Adrenal gland (tissue), 19 donors: ENCODE measurements at places on chromosomes 4 and X. TPM values are rescaled to one million over a fixed set of nuclear protein-coding genes. Genes with fewer than 3 reads are reported as not detected.
A peak's percentile ranks its signal among the peaks of the same experiment; 100 is the strongest.

Gene RPA4
- total RNA-seq = 1.8 TPM

Gene CSAG3
- not detected for total RNA-seq

Gene CSAG1
- not detected for total RNA-seq

DNA sequence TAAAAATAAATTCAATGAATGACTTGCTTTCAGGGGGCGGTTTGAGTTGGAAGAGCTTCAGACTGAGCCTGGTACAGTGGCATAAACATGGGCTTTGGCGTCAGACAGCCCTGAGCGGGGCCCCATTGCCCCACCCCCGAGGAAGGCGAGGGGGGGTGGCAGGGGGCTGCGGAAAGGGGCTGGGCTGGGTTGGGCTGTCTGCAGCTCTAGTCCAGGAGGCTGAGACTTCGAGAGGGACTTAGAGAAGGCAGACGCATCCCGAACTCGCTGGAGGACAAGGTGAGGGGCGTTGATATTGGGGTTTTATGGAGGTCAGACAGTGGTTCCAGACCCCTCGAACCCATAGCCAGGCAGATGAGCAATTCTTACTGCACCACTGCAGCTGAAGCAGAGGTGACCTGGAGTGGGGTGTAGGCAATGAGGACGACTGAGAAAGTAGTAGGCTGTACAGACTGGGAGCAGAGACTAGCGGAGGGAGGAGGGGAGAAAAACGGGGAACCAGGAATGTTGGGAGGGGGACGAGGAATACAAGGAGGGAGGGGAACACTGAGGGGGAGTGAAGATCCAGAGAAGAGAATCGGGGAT, at the start of gene MAGED2:
Gene MAGED2 (plus strand): TSS at position 222 of the 585 bp plus-strand sequence. CDS start 1,587 bp downstream, outside the sequence.
- H3K27me3 ChIP-seq = no peaks in the 10 kb centered on the region
- H3K27ac ChIP-seq = peak within 1 kb of the TSS; percentile 89
- H3K4me1 ChIP-seq = peaks cover 9% of the 10 kb centered on the region

DNA sequence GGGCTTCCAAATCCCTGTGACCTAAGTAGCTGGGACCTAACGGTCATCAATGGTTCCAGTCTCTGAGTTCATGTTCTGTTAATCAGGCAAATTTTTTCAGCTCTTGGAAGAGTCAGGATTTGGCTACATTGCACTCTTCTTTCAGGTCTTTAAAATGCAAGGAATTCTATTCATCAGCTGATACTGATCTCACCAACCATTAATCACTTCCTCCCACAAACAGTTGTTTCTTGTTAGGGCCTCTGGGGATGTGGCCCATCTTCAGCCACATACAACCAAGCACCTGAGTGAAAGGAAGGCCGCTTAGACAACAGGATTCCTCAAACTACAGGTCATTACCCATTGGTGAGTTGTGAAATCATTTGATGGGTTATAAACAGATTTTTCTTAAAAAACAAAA, 71.7 kb downstream of the FANCB start:
- no peak overlapping the region for H3K4me3 ChIP-seq
- no peak overlapping the region for H3K27ac ChIP-seq
- H3K36me3 ChIP-seq = no peaks in the 10 kb centered on the region

- no peak overlapping the region for H3K27ac ChIP-seq
- no peaks in the 10 kb centered on the region for H3K36me3 ChIP-seq
Observed at GRCh38 chrX:78237127-78237526, 90.3 kb downstream of the CYSLTR1 start.

DNA sequence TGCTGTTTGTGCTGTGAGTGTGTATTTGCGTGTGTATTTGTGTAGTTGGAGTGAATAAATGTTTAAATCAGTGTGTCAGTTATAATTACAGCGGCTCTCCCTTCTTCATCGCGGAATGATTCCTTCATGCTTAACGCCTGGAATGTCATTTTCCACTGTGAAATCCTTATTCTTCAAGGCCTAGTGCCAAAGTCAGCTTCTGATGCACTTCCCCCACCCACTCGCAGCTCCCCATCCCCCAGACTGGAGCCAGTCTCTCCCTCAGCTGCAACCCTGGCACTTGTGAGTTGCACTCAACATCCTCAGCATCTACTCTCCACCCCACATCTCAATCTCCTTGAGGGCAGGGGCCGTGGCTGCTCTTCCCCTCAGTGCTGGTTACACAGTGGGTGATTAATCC, 583.0 kb downstream of the BCOR start:
- no peaks in the 10 kb centered on the region for H3K36me3 ChIP-seq
- H3K27ac ChIP-seq = no peak overlapping the region
- H3K27me3 ChIP-seq = peaks cover 8% of the 10 kb centered on the region
- no peak overlapping the region for H3K4me3 ChIP-seq
- DNase-seq = no peak
- no peaks in the 10 kb centered on the region for H3K4me1 ChIP-seq

- DNase-seq = no peak
- no peaks in the 10 kb centered on the region for H3K36me3 ChIP-seq
- peaks cover 24% of the 10 kb centered on the region for H3K27me3 ChIP-seq
Observed at GRCh38 chrX:69291116-69291515, 125.9 kb upstream of the PJA1 start.

- no peaks in the 10 kb centered on the region for H3K36me3 ChIP-seq
- H3K4me3 ChIP-seq = no peak overlapping the region
Observed at GRCh38 chr4:153780876-153781275, 8.0 kb downstream of the SFRP2 start.

- no peaks in the 10 kb centered on the region for H3K36me3 ChIP-seq
- H3K4me3 ChIP-seq = no peak overlapping the region
- no peaks in the 10 kb centered on the region for H3K27me3 ChIP-seq
- no peak overlapping the region for H3K27ac ChIP-seq
- DNase-seq = no peak
- H3K4me1 ChIP-seq = no peaks in the 10 kb centered on the region
Observed at GRCh38 chr4:130192787-130193186, 1096.8 kb downstream of the C4orf33 start.

- peak overlapping the region; percentile 16 for H3K4me3 ChIP-seq
- H3K27me3 ChIP-seq = no peaks in the 10 kb centered on the region
- peaks cover 6% of the 10 kb centered on the region for H3K4me1 ChIP-seq
- H3K27ac ChIP-seq = no peak overlapping the region
Observed at GRCh38 chr4:825063-825970, 612 bp downstream of the CPLX1 start.

DNA sequence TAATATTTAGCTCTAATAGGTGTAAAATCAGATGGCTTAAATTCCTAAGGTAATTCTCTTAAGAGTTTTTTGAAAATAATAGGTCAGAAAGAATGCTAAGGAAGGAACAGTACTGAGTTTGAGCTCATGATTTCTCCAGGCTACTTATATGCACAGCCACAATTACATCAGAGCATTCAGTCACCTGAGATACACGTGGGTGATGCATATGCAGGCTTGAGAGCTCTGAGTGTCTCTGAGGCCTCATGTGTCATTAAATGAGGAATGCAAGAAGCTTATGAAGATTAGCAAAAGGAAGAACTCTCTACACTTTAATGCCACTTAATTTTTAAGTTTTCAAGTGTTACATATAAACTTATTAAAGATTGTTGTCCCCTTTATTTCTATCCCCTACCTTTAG, 124.0 kb upstream of the STIM2 start:
- no peak overlapping the region for H3K4me3 ChIP-seq
- H3K36me3 ChIP-seq = no peaks in the 10 kb centered on the region
- peaks cover under 1% of the 10 kb centered on the region for H3K4me1 ChIP-seq
- no peak for DNase-seq
- no peaks in the 10 kb centered on the region for H3K27me3 ChIP-seq
- H3K27ac ChIP-seq = no peak overlapping the region

- H3K27ac ChIP-seq = no peak overlapping the region
- H3K36me3 ChIP-seq = no peaks in the 10 kb centered on the region
- no peak for DNase-seq
- H3K4me3 ChIP-seq = no peak overlapping the region
Observed at GRCh38 chrX:151704041-151704663, 8.9 kb downstream of the PRRG3 start.
